ENCODE measurements at places on chromosomes 16 and 17.

GRCh38 chr17:50318501-50319285 is 27.2 kb upstream of the XYLT2 start:
- DNase-seq, result no peak

DNA sequence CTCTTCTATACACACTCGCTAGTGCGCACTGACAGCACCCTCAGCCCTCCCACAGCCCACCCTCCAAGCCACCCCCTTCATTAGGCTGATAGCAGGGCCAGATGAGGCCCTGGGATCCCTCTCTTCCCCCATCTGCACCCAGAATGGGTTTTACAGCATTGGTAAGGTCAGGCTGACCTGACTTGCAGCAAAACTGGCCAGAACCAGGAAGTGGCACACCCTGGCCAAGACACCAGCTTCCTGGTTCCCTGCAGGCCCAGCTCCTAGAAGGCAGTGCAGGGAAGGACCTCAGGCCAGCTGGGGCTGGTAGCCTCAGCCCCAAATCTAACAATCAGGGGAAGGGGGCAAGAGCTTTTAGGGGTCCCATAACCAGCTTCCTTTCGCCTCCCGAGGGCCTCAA is 50.0 kb upstream of the MRPS23 start:
- no peak for DNase-seq

- no peak for DNase-seq
Measured at GRCh38 chr16:82945420-82946101, 318.8 kb downstream of the CDH13 start.

DNA sequence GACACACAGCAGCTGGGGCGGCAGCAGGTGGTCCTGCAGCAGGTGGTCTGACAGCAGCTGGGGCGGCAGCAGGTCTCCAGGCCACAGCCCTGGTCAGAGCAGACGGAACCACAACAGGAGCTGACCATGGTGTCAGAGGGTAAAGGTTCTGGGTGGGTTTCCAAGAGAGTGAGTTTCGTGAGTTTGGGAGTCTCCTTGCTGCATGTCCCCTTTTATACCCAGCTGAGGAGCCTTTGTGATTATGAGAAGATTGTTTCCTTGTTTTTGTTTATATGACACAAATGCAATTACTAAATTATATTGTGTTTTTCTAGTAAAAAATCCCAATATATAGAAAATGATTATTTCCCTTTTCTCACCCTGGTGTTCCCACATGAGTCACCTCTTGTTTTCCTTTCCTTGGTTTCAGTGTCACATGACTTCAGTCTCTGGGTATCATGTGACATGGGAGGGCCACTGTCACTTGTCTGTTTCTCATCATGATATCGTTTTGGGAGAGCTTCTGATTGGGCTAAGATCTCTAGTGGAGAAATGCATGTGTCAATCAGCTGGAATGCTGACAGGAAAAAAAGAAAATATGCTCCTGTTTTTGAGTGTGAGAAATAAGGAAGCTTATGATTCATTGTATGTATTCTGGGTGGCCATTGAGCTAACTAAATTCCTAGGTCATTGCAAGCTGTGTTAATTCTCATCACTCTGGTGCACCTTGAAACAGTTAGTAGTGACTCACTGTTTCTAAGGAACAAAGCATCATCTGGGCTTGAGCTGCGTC is at the start of gene KRTAP4-6:
Gene KRTAP4-6, minus strand, starts transcription at position 185 of the 772 bp plus-strand sequence. Its CDS starts 57 bp downstream, at position 128.
- no peak for DNase-seq

- DNase-seq, result no peak
Measured at GRCh38 chr16:12011565-12011964, 35.0 kb downstream of the SNX29 start.

Measured in stimulated activated naive CD4-positive, alpha-beta T cell (primary cell).